ENCODE measurements at places on chromosomes 6 and 20.

DNA sequence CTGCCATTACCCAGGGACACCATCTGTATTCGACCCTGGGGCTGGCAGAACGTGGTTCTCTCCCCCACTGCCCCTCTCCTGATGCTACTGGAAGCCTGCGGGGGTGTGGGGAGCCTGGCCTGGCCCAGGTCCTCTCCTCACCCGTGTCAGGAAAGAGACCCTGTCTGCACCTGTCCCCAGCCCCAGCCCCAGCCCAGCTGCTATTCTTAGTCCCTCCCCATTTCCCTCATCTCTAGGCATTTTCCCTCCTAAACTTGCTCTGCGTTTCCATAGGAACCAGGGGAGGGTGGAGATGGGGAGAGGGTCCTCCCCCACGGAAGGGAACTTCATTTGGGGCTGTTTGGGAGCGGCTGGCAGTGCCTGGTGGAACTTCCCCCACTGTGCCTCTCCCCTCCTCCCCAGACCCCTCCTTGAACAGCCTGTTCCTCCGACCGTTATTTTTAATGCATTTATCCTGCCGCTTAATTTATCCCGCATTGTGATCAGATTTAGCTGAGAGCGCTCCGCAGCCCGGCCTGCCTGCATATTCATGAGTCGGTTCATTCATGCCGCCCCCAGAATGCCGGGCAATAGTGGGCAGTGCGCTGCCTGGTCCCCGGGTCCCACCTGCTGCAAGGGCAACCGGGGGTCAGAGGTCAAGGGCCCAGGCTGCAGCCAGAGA, 31.8 kb upstream of the DLGAP4 start:
- no peak for DNase-seq

DNA sequence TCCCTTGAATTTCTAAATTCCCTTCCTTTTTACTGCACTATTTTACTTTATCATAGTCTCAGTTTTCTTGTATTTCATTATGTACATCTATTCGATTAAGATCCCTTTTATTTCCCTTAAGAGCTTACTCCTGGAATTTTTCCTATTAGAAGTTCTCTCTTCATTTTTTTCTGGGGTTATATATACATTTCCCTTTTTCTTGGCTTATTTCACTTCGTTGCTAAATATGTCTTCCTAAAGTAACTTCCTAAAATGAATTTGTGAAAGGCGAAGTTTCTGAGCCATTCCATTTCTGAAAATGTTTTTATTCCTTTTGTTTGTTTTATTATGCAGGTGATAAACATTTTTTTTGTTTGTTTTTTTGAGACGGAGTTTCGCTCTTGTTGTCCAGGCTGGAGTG, 5.9 kb upstream of the CD109 start:
- no peak for DNase-seq

DNA sequence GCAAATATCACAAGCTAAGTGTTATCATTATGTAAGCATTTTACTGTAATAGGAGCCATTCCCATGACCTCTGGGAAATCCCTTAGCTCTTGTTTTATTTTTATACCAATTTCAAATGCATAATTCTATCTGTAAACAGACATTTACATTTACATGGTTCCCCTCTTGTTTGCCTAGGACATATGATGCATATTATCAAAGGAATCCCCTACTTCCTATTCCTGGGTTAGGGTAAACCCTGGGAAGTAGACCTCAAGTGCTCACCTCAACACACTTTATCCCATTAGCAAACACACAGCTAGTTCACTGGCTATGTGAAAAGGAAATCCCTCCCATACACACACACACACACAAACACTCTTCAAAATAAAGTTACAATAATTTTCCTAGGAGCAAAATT, 27.1 kb downstream of the PDE10A start:
- no peak for DNase-seq

DNA sequence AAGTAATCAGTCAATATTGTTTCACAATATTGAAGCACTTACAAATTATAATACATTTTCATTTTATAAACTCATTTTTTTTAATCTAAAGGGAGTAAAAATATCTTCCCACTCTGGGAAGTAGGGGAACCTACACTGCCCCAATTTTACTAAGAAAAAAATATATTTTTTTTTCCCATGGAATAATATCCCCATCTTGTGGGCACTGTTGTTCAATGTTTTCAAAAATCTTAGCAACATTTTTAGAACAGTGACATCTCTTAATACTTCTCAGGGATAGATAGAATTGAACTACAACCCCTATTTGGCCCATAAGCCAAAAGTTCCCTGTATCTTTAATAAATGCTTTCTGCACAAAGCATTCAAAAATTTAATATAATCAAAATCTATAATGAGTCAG, 42.9 kb downstream of the ARHGAP18 start:
- DNase-seq, result no peak

DNA sequence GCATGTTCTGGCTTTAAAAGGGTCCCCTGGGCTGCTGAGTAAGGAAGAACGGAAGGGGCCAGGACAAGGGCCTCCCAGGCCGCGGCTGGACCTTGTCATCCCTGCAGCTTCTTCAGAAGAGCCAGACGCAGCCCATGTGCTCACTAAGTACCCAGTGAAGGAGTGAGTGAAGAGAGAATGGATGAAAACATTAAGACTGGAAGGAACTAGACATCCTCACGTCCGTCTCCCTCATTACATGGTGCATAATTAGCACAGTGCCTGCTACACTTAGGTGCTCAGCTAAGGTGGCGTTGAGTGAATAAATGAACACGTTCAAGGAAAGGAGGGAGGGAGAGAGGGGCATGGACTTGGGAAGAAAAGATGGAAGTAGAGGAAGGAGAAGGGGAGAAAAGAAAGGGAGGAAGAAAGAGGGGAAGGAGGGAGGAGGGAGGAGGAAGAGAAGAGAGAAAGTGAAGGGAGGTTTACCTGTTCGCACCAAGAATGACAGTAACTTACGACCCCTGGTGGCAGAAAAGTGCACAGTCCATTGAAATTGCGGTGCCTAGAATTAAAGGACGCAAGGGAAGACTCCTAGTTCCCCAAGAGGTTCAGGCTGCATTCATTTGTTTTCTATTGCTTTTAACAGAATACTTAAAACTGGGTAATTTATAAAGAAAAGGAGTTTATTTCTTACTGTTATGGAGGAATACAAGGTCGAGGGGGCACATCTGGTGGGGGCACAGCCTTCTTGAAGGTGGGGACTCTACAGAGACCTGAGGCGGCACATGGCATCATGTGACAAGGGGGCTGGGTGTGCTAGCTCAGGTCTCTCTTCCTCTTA, 8.0 kb downstream of the TP53RK start:
- peak; percentile 27 for DNase-seq

- no peak for DNase-seq
Observed at GRCh38 chr6:169571123-169571962, 130.5 kb downstream of the WDR27 start.

DNA sequence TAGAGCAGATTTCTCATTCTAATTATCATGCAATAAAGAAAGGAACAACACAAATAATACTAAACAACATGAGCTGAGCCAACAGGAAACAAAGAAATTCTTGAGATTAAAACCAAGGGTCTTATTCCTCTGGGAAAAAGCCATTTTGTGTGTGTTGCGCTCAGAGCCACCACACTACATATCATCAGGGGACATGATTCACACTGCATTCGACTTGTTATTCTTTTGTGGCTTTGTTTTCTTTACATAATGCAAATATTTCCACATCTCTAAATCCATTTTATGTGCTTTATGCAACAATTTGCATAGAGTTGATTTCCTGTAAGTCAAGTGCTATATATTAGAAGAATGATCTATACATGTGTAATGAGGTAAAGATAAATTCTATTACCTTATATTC, 719.6 kb downstream of the TBC1D32 start:
- DNase-seq, result no peak

DNA sequence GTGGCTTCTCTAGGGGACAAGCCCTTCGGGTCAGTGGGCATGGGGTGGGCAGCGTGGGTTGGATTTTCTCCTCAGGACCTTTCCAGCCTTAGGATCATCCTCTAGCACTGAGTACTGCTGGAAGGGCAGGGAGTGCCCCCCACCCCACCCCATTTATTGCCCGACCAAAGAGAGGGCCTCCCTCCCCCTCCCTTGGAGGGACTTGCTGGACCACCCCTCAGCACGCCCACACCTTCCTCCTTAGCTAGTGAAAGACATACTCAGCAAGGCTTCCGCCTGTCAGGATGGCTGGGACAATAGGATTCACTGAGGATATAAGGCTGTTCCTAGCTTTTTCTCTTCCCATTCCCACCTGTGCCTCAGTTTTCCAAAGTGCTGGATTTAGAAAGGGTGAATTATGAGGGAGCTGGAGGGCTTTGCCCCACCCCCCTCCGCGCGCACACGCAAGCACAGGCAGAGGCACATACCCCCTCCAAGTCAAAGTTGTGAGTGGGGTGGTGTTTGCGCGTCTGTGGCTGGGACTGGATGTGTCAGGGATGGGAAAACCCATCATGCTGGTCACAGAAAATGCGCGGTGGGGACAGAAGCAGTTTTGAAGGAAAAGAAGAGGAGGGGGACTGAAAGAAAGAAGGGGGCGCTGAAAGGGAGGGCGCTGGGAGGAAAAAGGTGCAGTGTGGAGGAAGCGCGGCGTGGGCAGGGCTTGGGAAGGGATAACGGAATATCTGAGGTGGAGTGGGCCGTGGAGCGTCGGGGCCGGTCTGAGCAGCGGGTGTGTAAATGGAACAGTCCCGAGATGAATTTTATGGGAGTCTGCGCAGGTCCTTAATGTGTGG, 693 bp upstream of the SLC29A1 start:
- no peak for DNase-seq

GRCh38 chr20:13717631-13718044, 67.1 kb downstream of the ESF1 start:
- DNase-seq, result peak; percentile 68

- no peak for DNase-seq
Observed at GRCh38 chr20:10022625-10023024, 12.2 kb upstream of the ANKEF1 start.

GRCh38 chr20:36313926-36314325, 7.8 kb downstream of the DLGAP4 start:
- no peak for DNase-seq

DNA sequence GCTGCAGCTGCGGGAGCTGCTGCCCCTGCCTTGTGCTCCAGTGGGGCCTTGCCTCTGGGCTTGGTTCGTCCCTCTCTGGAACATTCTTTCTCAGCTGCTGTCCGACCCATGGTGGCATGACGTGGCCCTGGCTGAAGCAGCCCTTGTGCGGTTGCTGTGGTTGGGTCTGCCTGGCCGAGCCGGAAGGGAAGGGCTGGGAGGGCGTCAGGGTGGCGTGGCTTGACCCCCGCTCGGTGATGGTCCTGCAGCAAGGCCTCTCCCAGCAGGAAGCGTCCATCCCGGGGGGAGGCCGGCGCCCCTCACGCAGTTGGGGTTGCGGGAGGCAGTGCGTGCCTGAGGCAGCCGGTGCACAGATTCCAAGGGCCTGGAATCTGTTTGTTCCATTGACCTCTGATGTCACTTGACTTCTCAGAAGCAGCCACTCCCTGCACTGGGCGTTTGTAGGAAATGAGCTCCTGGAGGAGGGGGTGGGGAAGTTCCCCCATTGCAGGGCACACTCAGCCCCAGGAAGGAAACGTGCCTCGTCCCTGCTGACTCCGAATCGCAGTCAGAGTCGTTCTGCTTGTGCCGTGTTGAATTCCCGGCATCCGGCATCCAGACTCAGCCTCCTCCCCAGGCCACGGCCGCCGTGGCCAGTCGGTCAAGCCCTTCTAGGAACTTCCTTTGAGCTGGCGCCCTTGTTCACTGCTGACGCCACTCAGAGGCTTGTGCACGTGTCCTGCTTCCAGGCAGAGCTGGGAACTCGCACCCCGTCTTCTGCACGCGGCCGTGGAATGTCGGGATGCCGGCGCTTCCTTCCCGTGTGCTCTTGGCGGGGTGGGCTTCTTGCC, 9.7 kb upstream of the TNFRSF6B start:
- DNase-seq, result no peak

DNA sequence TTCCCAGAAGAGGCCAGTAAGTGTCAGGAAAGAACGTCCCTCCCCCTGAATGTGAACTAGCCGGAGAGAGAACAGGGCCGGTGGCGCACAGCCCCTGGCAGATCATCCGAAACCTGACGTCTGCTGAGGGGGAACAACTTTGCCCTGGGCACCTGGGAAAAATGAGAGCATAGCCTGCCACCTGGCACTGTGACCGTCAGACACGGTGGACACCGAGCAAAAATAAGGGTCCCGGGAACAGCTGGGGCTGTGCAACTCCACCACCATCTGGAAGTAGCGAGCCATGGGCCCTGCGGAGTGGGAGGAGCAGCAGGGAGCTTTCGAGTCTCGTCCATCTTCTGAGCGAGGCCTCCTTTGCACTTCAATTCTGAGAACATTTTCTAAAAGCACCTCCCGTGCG, 110.8 kb downstream of the EDN3 start:
- no peak for DNase-seq

GRCh38 chr20:50537546-50538201, 27.5 kb downstream of the PTPN1 start:
- DNase-seq, result no peak

GRCh38 chr6:167529444-167530335, 204.8 kb downstream of the TTLL2 start:
- no peak for DNase-seq

- no peak for DNase-seq
Observed at GRCh38 chr6:15355683-15356099, 109.8 kb downstream of the JARID2 start.

- no peak for DNase-seq
Observed at GRCh38 chr6:123580331-123580730, 56.4 kb downstream of the TRDN start.

DNA sequence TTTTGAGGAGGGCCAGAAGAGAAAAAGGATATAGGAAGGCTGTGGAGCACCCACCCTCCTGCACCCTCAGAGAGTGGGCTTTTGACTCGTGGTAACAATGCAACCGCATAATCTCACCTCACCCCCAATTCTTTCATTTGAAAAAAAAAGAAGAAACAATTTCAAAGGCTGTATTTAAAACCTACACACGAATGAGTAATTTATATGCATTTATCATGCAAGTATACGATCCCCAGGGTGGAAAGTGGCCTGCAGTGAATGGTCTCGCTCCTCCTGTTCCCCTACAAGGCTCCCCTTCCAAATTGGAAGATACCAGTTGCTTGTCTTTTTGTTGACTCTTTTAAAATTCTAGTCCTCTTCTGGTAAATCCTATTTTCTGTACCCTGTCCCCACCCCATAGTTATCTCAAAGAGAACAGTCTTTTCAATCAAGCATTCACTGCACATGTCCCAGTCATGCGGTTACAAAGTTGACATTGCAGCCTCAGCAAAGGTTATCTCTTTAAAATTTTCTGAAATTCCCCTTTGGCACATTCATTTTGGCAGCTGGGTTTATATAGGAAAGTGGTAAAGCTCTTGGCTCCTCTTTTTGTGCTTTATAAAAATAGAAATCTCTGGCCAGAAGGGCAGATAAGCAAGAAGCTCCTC, 110.6 kb downstream of the ARID1B start:
- DNase-seq, result no peak

DNA sequence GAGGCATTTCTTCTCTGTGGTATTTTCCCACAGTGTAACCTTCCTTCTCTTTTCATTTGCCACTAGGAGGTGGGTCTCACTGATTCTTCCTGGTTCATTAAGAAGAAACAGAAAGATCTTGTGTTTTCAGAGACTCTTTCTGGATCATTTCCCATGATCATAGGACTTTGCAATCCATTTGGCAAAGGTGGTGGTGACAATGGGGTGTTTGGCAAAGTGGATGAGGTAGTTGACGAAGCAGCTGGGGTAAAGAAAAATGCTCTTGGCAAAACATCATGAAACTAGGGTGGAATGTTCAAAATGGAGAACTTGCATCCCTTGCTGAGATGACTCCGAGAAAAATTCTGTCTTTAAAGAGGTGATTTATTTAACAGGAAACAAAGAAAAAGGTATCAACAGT, 50.6 kb downstream of the TRAF3IP2 start:
- DNase-seq, result no peak

- peak; percentile 8 for DNase-seq
Observed at GRCh38 chr6:89729818-89730217, 89.8 kb downstream of the MDN1 start.

- no peak for DNase-seq
Observed at GRCh38 chr6:35036828-35037663, 104.1 kb downstream of the TCP11 start.

GRCh38 chr6:169738204-169738975, 13.0 kb downstream of the DYNLT2 start:
- DNase-seq, result no peak

Measured in GM12878 (cell line).